ENCODE measurements at places on chromosomes 6 and 20.

- DNase-seq: no peak
Observed at GRCh38 chr6:37381579-37381978, 27.8 kb downstream of the RNF8 start.

- no peak for DNase-seq
Observed at GRCh38 chr6:93139408-93140081, 279.8 kb downstream of the EPHA7 start.

- DNase-seq: peak; percentile 93
Observed at GRCh38 chr6:43060034-43060754, 763 bp downstream of the KLC4 start.

GRCh38 chr20:37342231-37343177 lies 3.4 kb upstream of the SRC start:
- no peak for DNase-seq

DNA sequence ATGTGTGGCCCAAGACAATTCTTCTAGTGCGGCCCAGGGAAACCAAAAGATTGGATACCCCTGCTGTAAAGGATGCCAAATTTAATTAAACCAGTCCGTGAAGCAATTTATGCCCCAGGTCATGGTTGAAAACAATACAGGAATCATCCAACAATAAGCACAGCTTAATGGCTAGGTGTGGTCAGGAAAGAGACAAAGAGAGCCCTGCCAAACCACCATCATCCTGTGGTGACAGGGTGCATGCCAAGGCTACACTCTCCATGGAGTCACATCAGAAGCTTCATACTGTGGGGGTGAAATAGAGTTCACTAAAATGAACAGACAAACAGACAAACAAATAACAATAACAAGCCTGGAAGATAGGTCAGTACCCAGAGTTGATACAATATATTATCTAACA lies 62.7 kb downstream of the DZANK1 start:
- DNase-seq: no peak

DNA sequence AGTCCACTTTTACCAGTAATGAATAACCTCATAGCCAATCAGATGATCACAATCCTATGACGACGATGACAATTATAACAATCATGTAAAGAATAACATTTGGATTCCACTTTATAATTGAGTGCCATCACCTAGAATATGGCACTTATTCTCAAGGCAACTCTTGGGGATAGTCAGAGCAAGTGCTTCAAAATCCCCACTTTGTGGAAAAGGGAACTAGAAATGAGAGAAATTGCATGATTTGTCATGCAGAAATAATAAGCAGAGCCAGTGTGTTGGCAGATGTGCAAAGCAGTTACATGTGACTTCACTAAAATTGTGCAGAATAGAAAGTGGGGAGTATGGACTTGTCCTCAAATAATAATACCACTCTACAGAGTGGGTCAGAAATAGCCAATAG lies 41.3 kb downstream of the FRK start:
- DNase-seq: no peak

DNA sequence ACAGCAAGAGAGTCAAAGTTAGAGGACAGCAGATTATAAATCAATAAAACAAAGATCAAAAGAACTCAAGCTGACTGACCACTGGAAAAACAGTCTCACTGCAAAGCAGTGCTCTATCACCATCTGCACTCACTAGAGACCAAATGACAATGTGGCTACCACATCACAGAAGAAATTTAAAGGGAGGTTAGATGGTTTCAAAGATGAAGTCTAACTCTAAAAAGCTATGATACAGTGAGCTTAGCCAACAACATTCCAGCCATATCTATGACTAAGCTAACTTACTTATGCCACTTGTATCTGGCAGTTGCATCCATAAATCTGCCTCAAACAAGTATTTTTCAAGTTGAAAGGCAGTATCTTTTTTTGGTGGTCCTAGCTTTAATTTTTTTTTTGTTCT lies 68.6 kb downstream of the ARHGAP18 start:
- DNase-seq: no peak

DNA sequence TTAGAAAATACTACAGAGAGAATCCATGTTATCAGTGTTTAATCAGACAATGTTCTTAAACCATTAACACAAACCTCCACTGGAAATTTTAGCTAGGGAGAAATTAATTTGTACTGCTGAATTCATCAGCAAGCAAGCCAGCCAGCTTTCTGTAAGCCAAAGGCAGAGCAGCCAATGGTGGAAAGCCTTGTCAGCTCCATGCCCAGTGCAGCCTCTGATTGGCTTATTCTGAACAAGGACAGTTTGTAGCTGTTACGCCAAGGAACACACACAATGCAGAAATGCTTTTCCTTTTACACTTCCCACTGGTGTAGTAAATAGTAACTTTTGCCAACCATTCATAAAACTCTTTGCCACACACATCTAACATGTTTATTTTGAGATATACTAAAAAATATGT lies 265.0 kb downstream of the TENT5A start:
- no peak for DNase-seq

DNA sequence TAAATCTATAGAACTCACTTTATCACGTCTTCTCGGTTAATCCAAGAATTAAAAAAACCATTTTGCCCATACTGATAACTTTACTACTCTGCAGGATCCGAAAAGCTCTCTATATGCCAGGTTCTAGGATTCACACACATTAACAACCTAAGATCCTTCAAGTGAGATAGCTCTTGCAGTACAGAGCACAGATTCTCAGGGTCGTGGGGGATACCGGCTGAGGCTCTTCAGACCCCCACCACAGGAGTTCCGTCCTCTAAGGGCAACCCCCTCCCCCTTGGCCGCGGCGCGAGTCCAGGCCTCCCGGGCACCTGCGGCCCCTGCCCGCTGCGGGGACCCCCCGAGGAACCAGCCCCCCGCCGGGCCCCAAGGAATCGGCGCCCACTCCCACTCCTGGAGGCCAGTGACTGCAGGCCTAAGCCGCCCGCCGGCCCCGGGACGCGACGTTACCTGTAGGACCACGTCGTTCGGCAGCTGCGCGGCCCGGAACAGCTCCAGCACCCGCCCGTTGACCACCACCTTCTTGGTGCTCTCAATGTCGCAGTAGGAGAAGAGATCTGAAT lies 892 bp downstream of the REPS1 start:
- no peak for DNase-seq

GRCh38 chr20:45852326-45852725 lies 4.9 kb downstream of the ACOT8 start:
- DNase-seq: no peak

DNA sequence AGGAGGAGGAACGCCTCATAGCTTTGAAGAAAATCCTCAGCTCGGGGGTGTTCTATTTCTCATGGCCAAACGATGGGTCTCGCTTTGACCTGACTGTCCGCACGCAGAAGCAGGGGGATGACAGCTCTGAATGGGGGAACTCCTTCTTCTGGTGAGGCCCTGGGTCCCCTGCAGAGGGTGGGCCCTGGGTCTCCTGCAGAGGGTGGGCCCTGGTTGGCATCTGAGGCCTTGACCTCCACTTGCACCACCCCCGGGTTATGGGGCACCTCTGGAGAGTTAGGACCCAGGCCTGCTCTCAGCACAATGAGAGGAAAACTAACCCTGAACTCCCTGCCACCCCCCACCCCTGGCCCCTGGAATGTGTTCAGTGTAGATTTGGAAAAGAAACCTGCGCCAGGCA lies 47.2 kb downstream of the SYNJ2 start:
- DNase-seq: no peak

GRCh38 chr20:35368666-35369423 lies 42.9 kb downstream of the UQCC1 start:
- no peak for DNase-seq

DNA sequence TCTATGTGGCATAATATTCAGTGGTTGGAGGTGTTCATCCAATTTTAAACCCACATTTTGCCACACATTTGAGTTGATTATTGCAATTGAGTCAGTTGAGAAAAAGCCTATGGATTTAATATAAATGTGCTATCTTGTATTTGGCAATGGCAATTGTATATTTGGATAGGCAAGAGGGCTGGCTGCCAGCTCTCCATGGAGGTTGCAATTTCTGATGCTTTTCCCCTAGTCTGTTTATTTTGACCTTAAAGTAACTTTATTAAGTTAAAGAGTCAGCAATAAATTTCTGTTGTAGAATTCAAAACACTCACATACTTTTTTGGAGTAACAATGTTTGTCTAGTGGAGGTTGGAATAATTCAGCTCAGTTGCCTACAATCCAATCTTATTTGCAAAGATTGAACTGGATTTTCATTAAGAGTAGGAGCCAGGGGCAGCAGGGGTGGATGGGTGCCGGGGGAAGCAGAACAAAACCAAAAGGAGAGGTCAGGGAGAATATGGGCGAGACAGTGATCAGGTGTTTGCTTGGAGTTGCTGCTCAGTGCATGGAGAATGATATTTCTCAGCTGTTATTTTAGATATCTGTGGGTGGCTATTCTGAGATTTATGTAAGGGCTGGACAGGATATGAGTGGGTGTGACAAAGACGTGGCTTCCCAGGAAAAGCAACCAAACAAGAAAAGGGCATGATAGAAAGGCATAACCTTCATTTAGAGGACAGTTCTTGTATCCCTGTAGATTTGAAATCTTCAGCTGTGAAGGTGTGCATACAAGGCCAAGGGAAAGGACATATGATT lies 163.0 kb downstream of the HDGFL1 start:
- DNase-seq: no peak

- DNase-seq: no peak
Observed at GRCh38 chr20:43717616-43717995, 9.2 kb downstream of the GTSF1L start.

- DNase-seq: no peak
Observed at GRCh38 chr6:36949636-36950035, 4.9 kb upstream of the PI16 start.

GRCh38 chr6:146200176-146200575 lies 171.3 kb downstream of the GRM1 start:
- DNase-seq: no peak
